ENCODE measurements at places on chromosomes 7 and 10.

- no peak for DNase-seq
These were observed 94.6 kb downstream of the TACC2 start for GRCh38 chr10:122083478-122084025.

DNA sequence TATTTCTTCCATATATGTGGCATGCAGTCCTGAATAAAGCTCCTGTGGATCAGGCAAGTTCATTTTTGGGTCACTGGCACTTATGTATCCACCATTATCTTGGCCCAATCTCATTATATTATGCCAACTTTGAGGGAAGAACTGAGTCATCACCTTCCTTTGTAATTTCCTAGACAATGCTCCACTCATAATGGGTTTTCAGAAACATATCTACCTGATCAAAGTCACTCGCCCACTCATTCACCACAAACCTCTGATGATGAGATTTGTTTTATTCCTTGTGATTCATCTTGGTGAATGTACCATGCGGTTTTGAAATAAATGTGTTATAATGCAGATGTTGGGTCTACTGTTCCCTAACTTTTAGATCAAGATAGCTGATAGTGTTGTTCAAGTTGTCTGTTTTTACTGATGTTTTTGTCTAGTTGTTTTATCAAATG lies 525.8 kb downstream of the KIF20B start:
- no peak for DNase-seq

DNA sequence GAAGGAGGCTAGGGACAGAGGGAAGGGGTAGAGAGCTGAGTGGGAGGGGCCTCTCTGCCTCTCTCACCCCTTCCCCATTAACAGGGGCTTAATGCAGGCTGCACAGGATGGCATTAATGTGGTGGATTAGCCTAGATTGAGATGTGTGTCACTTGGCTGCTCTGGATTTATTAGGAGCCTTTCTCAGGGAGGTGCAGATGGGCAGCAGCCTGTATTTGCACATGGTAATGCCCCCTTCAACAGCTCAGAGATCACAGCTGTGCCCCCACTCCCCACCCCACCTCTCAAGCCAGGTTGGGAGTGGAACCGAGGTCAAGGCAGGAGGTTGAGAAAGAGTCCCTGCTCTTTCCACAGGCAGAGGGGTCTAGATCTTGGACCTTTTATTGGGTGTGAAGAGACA lies 7.3 kb downstream of the PITX3 start:
- DNase-seq, result no peak

DNA sequence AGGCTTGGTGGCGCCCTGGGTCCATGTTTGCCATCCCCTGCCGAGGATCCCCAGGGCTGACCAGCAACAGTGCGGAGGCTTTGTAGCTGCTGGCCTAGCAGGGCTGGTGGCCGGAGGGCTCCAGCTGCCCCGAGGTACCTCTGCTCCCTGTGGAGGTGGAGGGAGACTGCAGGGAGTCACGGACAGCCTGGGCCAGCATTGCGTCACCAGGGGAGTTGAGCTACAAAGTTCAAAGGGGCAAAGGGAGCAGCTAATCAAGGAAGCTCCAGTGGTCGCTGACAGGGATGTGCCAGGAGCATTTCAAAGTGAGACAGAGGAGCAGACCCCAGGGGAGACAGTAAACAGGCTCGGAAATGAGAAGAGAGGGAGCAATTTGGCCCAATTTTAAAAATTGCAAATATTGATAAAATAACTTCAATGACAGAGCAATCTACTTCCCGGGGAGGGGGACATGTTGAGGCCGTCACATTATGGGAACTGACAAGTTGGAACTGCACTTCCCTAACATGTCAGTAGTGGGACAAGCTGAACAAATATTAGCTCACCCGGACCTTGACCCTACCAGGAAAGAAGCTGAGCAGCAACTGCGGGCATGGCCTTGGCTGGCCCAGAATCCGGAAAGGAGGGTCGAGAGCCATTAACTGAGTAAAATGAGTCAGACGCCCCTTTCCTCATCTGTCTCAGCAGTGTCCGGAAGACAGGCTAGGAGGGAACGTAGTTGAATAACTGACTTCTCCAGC lies 39.4 kb downstream of the BTBD16 start:
- no peak for DNase-seq

- no peak for DNase-seq
These were observed 178.5 kb downstream of the ARID5B start for GRCh38 chr10:62079885-62080559.
